AG04449 (cell line): ENCODE measurements at places on chromosomes 11 and 22.

GRCh38 chr22:18028817-18029527 lies 4.6 kb upstream of the MICAL3 start:
- DNase-seq = no peak

DNA sequence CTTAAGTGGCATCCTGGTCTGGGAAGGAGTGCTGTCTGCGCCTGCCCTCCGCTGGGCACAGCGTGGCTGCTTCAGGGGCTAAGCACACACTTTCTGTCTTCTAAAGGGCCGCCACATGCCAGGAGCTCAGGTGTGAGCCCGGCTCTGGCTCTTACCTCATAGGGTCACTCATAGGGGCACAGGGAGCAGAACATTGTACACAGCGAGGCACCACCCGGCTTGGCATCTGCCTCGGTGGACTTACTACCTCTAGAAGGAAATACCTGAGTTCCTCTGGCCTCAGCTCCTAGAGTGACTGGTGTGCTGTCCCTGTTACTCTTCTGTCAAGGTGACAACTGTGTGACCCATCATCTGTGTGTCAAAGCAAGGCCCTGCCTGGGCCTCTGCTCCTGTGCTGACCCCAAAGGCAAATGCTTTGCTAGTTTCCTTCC lies 13.4 kb downstream of the NEAT1 start:
- DNase-seq = no peak

GRCh38 chr22:50283821-50284220 lies 13.6 kb upstream of the MAPK11 start:
- no peak for DNase-seq

- no peak for DNase-seq
Observed at GRCh38 chr11:10529279-10529678, 11.7 kb downstream of the RNF141 start.

DNA sequence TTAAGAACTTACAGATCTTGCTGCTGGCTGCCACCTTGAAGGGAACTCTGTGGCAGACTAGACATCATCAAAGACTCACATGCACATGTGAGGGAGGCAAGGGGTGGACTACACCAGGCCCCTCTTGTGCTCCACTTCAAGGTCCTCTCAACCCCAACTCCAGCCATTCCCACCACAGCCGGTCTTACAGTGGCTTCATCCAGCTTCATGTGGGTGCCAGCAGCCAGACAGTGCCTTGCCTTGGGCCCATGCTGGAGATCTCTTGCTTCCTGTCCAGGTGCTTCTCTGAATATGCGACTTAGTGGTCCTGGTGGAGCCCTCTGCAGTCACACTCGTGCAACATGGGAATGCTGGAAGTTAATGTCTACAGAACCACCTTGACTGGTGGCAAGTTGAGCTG lies 44.6 kb upstream of the WNT7B start:
- DNase-seq = no peak

- no peak for DNase-seq
Observed at GRCh38 chr11:76653674-76654284, 16.8 kb downstream of the LRRC32 start.

- DNase-seq = no peak
Observed at GRCh38 chr11:47415091-47415854, 6.9 kb downstream of the SLC39A13 start.

GRCh38 chr11:130840679-130841078 lies 75.6 kb downstream of the SNX19 start:
- DNase-seq = no peak

GRCh38 chr11:44994753-44995152 lies 44.1 kb upstream of the TP53I11 start:
- no peak for DNase-seq

GRCh38 chr11:95443386-95443785 lies 212.4 kb upstream of the SESN3 start:
- DNase-seq = no peak

- DNase-seq = no peak
Observed at GRCh38 chr22:46143491-46144147, 6.7 kb upstream of the PPARA start.

- DNase-seq = no peak
Observed at GRCh38 chr11:35463331-35463751, 44.0 kb upstream of the SLC1A2 start.

DNA sequence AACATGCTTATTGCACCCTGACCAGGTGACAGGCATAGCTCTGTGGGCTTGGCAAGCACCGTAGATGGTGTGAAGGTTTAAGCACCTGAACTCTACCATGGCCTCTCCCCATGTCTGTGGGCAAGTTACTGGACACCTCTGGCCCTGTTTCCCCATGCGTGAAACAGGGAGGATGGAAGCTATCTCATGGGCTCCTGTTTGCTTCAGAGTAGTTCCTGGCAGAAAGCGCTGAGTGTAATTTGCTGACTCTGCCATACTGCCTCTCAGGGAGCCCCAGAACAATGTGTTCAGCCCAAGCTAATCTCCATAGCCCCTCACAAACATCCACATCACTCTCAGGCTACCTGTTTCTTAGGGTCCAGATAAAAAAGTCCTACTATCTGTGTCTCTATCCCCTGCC lies 2.4 kb downstream of the CBX6 start:
- no peak for DNase-seq

DNA sequence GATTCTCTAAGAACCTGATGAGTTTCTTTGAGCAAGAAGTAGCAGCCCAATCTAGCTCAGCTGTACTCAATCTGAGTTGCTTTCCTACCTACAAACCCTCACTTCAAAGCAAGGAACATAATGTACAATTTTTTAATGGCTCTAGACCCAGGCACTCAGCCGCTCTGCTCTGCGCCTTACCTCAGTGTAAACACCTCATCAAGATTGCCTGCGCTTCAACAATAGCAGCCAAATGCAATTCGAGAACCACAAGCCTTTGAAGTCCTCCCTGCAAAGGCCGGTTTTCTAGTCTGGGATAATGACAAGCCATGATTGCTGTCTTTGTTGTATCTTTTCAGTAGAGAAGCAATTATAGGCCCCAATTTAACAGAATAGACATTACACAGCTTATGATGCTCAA lies 38.0 kb downstream of the JHY start:
- DNase-seq = no peak

DNA sequence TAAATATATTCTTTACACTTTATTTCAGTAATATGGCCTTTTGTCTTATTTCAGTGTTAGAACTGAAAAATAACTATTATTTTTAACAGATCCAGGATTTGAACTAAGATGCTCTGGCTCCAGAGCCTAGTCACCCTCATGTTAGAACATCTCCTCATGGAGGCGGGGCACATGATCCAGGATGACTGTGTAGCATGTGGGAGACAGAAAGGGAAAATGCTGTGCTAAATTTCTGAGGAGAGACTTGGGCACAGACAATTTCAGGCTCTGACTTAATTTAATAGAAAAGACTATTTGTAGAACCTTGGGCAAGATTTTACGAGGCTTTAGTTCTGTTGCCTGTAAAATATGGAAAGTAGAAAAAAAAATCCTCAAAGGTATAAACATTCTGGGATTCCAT lies 24.1 kb downstream of the CTSC start:
- DNase-seq = no peak

- no peak for DNase-seq
Observed at GRCh38 chr11:32231909-32232493, 141.1 kb downstream of the RCN1 start.

DNA sequence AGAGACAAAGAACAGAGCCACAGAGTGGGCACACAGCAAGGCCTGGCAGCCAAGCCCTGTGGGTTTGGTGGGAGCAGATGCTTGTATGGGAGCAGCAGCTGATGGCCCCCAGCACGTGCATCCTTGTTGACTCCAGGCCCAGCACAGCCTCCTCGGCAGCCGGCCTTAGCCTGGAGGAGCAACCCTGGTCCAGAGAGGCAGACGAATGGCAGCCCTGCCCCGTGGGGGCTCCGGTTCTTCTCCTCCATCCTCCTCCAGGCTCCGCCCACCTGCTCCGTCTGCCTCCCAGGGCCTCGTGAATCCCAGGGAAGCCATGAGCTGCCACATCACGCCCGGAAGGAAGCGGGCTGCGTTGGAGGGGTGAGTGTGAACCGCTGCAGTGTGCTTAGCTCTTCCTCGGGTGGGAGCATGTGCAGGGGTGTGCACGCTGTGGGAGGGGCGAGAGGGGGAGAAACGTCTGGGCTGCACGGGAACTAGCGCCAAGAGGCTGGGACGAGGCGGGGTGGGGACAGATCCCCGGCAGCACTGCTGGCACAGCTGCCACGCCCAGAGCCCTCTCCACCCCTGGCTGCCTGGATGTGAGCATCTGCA lies 36.3 kb upstream of the JAM3 start:
- DNase-seq = no peak

DNA sequence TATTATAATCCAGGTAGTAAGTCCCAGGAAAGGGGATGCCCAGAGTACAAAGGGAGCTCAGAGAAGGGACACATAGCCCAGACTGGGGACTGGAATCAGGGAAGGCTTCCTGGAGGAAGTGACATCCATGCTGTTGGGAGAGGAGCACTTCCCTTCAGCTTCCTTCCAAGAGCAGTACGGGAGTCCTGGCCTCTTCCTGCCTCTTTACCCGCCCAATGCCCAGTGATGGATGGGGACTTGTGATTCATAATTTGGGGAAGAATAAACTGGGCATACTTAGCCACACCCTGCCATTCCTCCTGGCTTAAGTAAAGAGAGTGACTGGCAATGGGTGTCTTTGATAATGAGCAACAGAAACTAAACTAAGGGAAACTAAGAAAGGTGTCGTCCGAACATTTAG lies 11.5 kb downstream of the C11orf91 start:
- no peak for DNase-seq

DNA sequence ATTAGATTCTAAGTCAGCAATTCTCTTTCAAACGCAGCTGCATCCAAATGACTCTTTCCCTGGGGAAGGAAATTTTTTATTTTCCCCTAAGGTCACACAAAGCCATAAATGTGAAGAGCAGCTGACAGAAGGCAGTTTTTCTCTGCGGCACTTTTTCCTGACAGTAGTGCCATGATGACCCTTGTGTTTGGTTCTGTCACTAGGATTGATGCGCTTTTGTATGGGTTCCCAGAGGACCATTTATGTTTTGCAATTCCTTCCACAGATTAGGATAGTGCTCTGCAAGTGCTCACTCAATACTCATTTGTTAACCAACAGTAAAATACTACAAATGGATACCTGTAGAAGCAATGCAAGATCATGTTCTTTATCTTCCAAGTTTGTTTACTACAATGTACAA lies 359.6 kb upstream of the CTSC start:
- no peak for DNase-seq

- DNase-seq = no peak
Observed at GRCh38 chr11:100855466-100856067, 168.5 kb downstream of the ARHGAP42 start.

DNA sequence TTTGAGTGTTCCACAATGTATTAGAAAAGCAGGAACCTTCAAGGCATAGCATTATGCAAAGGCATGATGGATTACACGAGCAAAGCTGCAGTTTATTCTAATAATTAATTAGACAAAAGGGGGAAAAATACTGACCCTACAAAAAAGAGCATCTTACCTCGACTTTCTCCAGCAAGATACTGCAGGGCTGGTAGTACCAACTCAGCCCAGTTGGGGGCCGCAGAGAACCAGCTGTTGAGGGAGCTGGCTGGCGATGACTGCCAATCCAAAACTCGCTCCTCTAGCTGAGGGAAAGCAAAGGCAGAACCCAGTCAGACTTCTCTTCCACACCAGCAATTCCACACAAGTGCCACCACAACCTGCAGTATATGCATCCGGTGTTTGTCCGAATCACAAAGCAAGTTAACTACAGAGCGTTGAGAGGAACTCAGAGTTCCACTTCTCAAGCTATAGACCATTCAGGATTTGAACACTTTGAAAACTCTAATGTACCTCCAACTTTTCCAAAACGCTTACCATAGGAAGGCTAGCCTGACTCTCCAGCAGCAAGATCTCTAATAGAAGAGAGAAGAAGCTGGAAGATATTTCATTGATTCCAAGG lies 13.7 kb downstream of the NFRKB start:
- DNase-seq = no peak

DNA sequence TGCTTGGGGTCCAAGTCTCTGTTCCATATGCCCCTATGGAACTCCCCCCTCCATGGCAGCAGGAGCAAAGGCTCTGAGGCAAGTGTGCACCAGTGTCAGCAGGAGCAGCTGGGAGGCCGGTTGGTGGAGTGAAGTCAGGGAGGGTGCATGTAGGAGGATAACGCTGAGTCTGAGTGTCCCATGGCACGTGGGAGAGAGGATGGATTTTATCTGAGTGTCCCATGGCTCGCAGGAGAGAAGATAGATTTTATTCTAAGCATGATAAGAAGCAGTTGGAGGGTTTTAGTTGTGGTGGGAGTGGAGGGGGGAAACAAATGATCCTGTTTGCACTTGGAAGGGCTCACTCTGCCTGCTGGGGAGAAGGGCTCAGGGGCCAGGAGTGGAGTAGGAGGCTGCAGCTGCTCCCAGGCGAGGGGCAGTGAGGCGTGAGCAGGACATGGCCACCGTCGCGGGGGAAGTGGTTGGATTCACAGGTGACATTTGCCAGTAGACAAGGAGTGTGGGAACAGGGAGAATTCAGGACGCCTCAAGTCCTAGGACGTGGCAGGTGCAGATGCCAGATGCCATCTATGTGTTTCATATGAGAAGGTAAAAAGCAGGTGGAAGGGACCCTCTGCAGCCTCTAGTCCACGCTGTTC lies 33.6 kb upstream of the PARVG start:
- DNase-seq = no peak

DNA sequence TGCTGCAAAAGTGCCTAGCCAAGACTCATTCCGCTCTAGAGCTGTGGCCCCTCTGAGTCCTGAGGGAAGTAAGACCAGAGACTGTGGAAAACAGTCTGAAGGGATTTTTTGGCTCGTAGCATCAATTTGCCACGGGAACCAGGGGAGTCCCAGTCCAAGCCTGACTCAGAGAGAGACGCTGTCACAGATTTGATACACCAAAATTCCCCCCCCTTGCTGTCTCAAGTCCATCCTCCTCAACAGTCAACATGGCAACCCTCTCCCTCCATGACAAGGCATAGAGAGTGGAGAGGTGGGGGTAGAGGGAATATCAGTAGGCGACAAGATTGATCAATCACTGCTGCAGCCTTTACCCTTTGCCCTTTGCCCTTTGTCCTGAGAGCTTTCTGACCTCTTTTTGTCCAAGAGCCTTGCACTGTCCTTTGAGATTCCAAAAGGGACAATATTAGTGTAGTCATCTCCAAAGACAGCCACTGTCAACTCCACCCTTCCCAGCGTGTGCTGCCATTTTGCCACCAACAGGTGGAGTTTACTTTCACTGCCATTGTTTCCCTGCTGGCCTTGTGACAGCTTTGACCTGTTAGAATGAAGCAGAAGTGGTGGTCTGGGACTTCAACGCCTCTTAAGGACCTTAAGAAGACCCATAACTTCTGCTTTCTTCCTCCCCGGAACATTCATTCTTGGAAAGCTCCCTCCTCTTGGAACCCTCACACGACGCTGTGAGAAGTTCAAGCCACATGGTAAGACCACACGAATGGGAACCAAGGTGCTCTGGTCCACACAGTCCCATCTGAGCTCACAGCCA lies 7.3 kb downstream of the SLC15A3 start:
- DNase-seq = no peak

- DNase-seq = no peak
Observed at GRCh38 chr11:57511741-57512430, 3.6 kb downstream of the SLC43A1 start.
